Type B pancreatic cell (in vitro differentiated cells): ENCODE measurements at places on chromosomes 13 and 19.

DNA sequence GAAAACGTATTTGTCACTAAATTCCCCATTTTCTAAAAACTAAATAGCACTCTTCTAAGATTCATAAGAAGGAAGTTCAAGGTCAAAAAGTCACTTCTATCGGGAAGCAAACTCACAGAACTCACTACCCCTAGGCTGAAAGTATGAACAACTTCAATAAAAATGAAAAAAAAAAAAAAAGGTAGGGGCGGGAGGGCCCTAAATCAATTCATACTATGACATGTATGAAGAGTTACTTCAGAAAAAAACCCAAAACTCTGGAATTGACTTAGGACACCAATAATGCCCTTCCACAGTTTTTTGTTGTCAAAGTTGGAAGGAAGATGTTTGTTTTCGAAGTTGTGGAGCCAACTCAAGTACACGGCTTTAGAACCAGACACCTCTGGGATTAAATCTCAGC, 1.1 kb downstream of the SUCLA2 start:
- H3K27me3 ChIP-seq = no peaks in the 10 kb centered on the region
- no peak for DNase-seq
- H3K4me1 ChIP-seq = peaks cover 26% of the 10 kb centered on the region
- H3K27ac ChIP-seq = peak overlapping the region; percentile 98

- H3K27ac ChIP-seq = no peak overlapping the region
- H3K4me3 ChIP-seq = no peak overlapping the region
- no peaks in the 10 kb centered on the region for H3K36me3 ChIP-seq
Measured at GRCh38 chr13:109740121-109740520, 46.3 kb downstream of the IRS2 start.

DNA sequence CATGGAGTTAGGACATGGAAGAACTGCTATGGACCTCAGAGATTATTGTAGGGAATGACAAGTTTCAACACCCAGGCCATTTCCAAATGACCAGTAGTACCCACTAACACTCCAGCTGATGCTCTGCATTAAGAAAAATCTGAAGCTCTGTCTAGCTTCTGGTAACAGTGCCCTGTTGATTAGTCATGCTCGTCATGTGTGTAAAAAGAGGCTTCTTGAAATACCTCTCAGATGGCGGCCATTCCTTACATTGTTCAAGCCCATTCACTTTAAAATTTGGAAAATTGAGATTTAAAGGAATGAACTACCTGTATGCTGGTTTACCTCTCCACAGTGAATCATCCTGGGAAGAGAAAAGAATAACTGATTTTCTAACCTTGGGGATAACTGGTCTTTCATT, 527.9 kb upstream of the ARGLU1 start:
- H3K4me3 ChIP-seq = no peak overlapping the region
- DNase-seq = no peak
- no peaks in the 10 kb centered on the region for H3K27me3 ChIP-seq
- no peak overlapping the region for H3K27ac ChIP-seq
- H3K4me1 ChIP-seq = peaks cover 4% of the 10 kb centered on the region

DNA sequence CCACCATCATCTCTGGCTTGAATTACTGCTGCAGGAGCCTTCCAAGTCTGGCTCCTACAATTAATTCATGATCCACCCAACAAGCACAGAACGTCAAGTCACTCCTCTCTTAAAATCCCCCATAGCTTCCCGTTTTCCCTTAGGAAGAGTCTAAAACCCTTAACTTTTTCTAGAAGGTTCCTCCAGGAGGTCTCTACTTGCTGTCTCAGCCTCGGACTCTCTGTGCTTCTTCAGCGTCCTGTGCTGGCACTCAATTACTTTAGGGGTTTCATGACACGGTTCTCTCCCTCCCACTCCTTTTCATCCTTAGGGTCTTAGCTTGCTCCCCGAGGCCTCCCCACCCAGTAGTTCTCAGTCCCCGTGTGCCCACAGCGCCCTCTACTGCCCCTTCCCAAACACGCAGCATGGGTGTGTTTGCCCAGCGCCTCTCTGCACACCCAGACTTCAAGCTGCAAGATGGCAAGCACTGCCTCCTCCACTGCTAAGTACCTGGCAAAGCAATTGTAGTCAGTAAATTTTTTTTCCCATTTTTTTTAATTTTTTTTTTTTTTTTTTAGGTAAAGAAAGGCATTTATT, 25.8 kb upstream of the MAP3K10 start:
- H3K27ac ChIP-seq = no peak overlapping the region
- no peaks in the 10 kb centered on the region for H3K36me3 ChIP-seq
- no peaks in the 10 kb centered on the region for H3K4me1 ChIP-seq

- H3K4me3 ChIP-seq = peak overlapping the region; percentile 8
- H3K27ac ChIP-seq = peak overlapping the region; percentile 81
- H3K27me3 ChIP-seq = no peaks in the 10 kb centered on the region
- H3K36me3 ChIP-seq = peaks cover 29% of the 10 kb centered on the region
Measured at GRCh38 chr19:10808937-10809649, 26.9 kb downstream of the TMED1 start.

- H3K27ac ChIP-seq = no peak overlapping the region
- H3K36me3 ChIP-seq = peaks cover 33% of the 10 kb centered on the region
- H3K27me3 ChIP-seq = no peaks in the 10 kb centered on the region
- H3K4me1 ChIP-seq = peaks cover 11% of the 10 kb centered on the region
Measured at GRCh38 chr13:27117952-27118351, 53.7 kb downstream of the USP12 start.

DNA sequence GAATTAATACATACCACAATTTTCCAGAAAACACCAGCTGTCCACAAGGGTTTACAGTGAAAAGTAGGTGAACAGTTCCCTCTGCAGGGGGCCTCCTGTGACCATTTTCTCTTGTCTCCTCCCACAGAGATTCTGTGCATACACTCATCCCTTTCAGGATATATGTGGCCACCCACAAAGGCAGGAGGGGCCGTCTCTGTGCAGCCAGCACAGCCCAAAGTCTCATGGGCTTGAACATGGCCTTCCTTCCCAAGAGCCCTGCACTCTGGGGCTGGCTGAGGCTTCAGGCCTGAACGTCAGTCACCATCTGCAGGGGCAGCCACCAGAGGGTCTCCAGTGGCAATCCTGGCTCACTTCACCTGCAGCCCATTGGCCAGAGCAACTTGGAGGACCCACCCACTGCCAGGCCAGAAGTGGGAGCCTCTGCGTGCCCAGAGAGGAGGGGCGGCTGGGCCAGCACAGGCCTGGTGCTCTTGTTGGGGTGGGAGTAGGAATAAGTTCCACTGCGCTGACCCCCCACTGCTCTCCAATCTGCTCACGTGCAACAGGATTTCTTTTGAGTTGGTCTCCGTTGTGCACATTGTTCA, 25.1 kb downstream of the TMEM161A start:
- no peak for DNase-seq
- H3K4me1 ChIP-seq = peaks cover 14% of the 10 kb centered on the region
- no peak overlapping the region for H3K4me3 ChIP-seq
- H3K27me3 ChIP-seq = peaks cover 11% of the 10 kb centered on the region

DNA sequence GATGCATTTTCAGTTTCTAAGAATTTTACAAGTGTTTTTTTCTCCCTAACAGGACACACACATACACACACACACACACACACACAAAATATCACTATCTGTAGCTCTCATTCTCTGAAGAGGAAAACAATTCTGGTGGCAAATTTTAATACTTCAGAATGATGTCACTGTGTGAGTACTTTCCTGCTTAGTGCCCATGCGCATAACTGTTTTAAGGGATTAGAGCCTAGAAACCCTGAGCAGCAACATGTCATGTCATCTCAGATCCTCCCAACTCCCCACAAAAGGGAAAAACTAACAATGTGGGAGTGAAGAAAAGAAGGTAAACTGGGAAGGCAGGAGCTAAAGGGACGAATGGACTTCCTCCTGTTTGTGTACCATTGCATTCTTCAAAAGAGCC, 401.2 kb downstream of the SPRY2 start:
- H3K36me3 ChIP-seq = no peaks in the 10 kb centered on the region
- H3K4me1 ChIP-seq = peaks cover 21% of the 10 kb centered on the region
- no peak for DNase-seq

- H3K4me3 ChIP-seq = no peak overlapping the region
- peaks cover 3% of the 10 kb centered on the region for H3K36me3 ChIP-seq
- H3K27ac ChIP-seq = no peak overlapping the region
Measured at GRCh38 chr19:40355975-40356680, 7.6 kb downstream of the PLD3 start.

DNA sequence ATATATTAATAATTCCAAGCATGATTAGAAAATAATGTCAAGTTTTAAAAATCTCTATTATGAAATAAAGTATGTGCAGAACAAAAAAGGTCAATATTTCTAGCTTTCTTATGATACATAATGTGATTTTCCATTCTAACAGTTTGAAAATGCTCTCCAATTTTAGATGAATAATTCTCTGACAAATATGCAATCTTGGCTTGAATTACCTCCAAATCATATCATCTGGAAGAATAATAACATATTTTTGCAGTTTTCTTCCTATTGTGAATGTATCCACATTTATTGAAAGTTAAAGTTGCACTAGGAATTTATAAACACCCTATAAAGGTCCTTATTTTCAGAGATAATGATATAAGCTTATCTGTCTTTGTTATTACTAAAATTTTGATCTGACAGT, 548.5 kb upstream of the SLC10A2 start:
- no peak for DNase-seq
- no peak overlapping the region for H3K4me3 ChIP-seq
- H3K4me1 ChIP-seq = peaks cover 16% of the 10 kb centered on the region
- H3K27ac ChIP-seq = no peak overlapping the region

DNA sequence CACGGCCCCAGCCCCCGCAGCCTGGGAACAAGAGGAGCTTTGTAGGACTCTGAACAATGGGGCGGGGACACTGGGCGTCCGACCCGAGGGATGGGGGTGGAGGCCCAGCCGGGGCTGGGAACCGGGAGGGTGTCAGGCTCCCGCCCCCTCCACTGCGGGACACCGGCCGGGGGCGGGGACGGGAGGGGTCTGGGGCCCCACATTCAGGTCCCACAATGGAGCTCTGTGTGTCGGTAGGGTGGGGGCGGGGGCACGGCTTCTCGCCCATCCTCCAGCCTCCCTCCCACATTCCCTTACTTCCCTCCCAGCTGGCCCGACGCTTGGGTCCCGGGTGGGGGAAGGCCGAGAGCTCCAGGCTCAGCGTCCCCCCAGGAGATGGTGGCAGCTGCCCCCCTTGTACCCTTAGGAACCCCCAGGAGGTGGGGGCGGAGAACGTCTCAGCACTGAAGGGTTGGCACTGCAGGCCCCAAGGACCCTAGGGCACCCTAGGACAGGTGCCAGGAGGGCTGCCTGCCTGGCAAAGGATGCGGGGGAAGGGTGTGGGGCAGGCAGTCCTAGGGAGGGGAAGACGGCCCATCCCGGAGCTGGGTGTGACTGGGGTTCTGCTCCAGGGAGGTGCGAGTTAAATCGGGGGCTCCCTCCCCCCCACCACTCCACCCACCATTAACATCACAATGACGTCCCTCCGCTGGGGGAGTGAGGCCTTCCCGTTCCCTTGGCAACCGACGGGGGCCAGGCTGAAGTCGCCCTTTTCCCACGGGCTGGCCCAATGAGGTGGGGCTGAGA, 5.3 kb downstream of the TTYH1 start:
- H3K27ac ChIP-seq = no peak overlapping the region
- H3K36me3 ChIP-seq = peaks cover 5% of the 10 kb centered on the region
- no peak overlapping the region for H3K4me3 ChIP-seq
- peaks cover 20% of the 10 kb centered on the region for H3K4me1 ChIP-seq
- H3K27me3 ChIP-seq = peaks cover 47% of the 10 kb centered on the region

GRCh38 chr13:108638901-108639300, 9.5 kb downstream of the MYO16 start:
- no peak for DNase-seq
- peaks cover 4% of the 10 kb centered on the region for H3K27me3 ChIP-seq
- H3K4me3 ChIP-seq = no peak overlapping the region
- H3K36me3 ChIP-seq = no peaks in the 10 kb centered on the region
- H3K27ac ChIP-seq = no peak overlapping the region

- DNase-seq = no peak
- H3K4me3 ChIP-seq = no peak overlapping the region
- no peak overlapping the region for H3K27ac ChIP-seq
- no peaks in the 10 kb centered on the region for H3K27me3 ChIP-seq
- H3K4me1 ChIP-seq = peaks cover 34% of the 10 kb centered on the region
- peaks cover 35% of the 10 kb centered on the region for H3K36me3 ChIP-seq
Measured at GRCh38 chr13:38702669-38703068, 15.8 kb downstream of the FREM2 start.

DNA sequence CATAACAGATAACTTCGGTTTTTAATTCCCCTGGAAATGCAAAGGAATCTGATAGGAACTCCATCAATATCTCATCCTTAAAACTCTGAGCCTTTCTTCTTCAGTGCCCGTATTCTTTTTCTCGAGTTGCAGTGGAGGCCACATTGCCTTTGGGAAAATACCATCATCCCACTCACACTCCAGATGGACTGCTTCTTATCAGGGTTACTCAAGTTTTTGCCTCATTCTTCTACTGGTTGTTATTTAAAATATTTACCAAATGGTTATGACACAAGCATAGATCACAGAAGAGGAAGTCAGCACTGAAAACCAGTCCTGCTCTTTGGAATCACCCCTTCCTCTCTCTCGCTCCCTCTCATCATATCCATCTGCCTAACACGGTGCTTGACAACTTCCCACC, 1020.5 kb upstream of the SLC10A2 start:
- DNase-seq = no peak
- no peaks in the 10 kb centered on the region for H3K36me3 ChIP-seq
- H3K27me3 ChIP-seq = no peaks in the 10 kb centered on the region

- H3K4me3 ChIP-seq = no peak overlapping the region
- DNase-seq = no peak
- H3K27ac ChIP-seq = no peak overlapping the region
- H3K36me3 ChIP-seq = no peaks in the 10 kb centered on the region
Measured at GRCh38 chr13:76903544-76904162, 17.4 kb upstream of the KCTD12 start.
